Activated T-helper 1 cell treated with anti-CD3 and anti-CD28 coated beads, Interleukin-12 subunit alpha, Interleukin-12 subunit beta, Interleukin-2, Interleukin-4 antibody, amounts not matched to agents 30 ng/mL and 10 ng/mL and 1 ng/mL, durations not matched to agents 14 hours and 24 hours and 36 hours (primary cell): ENCODE measurements at places on chromosomes 3 and 15. TPM values are rescaled to one million over a fixed set of nuclear protein-coding genes. Genes with fewer than 3 reads are reported as not detected.

Gene RBSN
- total RNA-seq = 11.7 and 12.5 TPM in 2 replicates

Gene SLITRK3
- total RNA-seq = not detected in 2 replicates

Gene CPA3
- total RNA-seq = not detected in 2 replicates

Gene EOMES
- total RNA-seq = 29.6 and 30.7 TPM in 2 replicates

Gene CASR
- not detected in 2 replicates for total RNA-seq

Gene CSPG5
- 1.4 and 1.7 TPM in 2 replicates for total RNA-seq

Gene HRG
- not detected in 2 replicates for total RNA-seq

Gene GRK7
- total RNA-seq = not detected in 2 replicates

Gene SERPINI2
- total RNA-seq = not detected in 2 replicates

Gene SHC4
- 25.7 and 26.4 TPM in 2 replicates for total RNA-seq

Gene LRRIQ4
- total RNA-seq = 0.10 and 0.12 TPM in 2 replicates

Gene THPO
- total RNA-seq = not detected in 2 replicates

Gene RBP2
- not detected in 2 replicates for total RNA-seq

Gene CAMP
- total RNA-seq = not detected in 2 replicates

- DNase-seq = no peak
Observed at GRCh38 chr15:49200347-49200746, 30.3 kb downstream of the GALK2 start.

DNA sequence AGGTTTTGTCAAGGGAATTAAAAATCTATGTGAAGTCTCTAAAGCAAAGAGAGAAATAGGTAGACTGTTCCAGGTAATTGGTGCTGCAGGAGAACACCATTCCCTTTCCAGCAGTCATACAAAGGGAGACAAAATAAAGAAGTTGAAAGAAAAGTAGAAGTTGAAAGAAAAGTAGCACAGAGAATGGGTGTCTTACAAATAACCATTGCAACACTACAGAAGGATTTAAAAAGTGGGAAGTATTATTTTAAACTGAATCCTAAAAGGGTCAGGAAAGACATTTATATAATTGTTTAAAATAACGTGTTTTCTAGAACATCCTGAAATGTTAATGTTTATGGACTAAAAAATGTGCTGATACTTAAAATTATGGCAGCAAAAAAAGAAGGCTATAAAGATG lies 223.8 kb downstream of the RSRC1 start:
- DNase-seq = no peak

GRCh38 chr3:2485027-2485375 lies 386.3 kb downstream of the CNTN4 start:
- DNase-seq = no peak

- DNase-seq = no peak
Observed at GRCh38 chr3:47010111-47010712, 30.7 kb downstream of the NBEAL2 start.

DNA sequence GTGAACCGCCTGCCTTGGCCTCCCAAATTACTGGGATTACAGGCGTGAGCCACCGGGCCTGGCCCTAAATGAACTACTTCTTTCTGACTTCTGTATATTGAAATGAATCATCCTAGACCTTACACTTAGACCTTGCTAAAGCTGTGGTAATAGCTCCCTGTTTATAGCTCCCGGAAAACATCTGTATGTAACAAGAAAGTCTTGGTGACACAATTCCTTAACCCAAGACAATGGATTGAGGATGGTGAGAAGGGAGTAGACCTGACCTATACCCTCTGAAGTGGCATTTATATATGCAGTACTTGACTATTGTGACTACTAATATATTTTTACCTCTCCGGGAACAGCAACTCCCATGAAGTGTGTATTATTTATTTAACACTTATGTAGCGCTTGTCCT lies 48.0 kb upstream of the TBL1XR1 start:
- no peak for DNase-seq

GRCh38 chr3:147472846-147473245 lies 63.7 kb downstream of the ZIC1 start:
- no peak for DNase-seq

- DNase-seq = peak; percentile 46
Observed at GRCh38 chr3:192850451-192850981, 67.1 kb downstream of the MB21D2 start.

DNA sequence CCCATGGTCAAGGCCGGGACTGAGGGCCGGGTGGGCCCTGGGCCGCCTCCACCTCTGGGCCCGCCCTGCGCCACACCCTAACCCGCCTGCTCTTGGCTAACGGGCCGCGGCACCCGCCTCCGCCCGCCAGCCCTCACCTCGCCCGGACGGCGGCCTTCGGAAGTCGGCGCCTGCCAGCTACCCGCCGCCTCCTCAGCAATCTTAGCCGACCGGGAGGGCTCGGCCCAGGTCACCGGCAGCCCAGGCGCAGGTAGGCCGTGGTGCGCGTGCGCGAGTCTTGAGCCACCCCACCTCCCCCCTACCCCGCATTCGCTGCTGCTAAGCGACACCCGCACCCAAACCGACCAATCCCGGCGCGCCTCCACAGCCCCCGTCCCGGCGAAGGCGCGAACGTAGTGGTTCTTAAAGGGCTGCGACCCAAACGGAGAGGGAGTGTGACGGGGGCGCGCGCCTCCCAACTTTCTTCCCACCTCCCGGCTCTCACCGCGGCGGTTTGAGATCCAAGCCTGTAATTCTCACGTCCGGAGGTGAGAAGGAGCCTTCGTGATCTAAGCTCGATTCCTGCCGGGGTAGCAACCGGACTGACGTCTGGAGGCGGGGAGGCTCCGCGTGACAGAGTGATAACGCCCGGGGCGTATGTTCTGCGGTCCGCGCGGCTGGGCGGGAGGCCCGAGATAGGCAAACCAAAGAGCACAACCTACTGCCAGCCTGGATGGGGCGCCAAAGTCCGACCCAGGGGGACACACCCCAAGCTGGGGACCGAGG lies at the start of gene SEC22C:
SEC22C (minus strand) TSS at position 259 of the 765 bp plus-strand sequence. CDS start 12,921 bp downstream, outside the sequence.
- peak; percentile 93 for DNase-seq

DNA sequence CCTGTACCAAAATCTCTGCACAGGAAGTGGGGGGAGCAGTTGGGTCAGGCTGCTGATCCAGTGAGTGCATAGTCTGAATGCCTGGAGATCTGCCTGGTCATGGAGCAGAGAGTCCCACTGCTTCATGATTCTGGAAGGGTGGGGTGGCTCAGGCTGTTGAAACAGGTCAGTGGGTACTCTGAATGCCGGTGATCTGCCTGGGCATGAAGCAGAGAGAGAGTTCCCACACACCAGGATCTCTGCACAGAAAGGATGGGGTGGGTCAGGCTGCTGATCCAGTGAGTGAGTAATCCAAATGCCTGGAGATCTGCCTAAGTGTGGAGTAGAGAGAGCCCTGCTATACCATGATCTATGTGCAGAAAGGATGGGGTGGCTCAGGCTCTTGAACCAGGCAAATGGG lies 16.1 kb upstream of the GCSAM start:
- no peak for DNase-seq

GRCh38 chr15:36005542-36005941 lies 459.6 kb upstream of the DPH6 start:
- no peak for DNase-seq

DNA sequence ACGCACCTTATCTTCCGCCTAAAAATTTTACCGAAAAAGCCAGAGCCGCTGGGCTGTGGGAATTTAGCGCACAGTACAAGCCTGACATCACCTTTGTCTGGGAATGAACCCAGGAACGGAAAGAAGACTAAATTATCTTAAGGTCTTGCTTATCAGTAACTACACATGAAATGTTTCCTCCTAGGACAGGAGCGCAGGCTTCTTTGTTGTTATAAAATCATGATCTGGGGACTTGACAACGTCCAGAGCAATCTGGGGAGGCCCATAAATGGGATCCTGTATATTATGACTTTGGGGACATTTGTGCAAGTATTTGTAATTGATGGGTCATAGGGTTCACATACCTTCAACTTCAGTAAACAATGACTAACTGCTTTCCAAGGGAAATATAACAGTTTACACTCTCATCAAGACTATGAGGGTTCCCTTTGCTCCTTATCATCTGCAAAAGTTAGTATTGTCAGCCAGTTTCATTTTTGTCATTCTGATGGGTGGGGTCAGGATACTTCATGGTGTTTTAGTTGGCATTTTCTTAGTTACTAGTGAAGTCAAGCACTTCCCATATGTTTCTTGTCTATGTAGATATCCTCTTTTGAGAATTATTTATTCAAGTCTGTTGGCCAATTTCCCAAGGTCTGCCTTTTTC lies 213.9 kb upstream of the PFN2 start:
- no peak for DNase-seq

GRCh38 chr15:67066041-67066958 lies 898 bp downstream of the SMAD3 start:
- DNase-seq = no peak

DNA sequence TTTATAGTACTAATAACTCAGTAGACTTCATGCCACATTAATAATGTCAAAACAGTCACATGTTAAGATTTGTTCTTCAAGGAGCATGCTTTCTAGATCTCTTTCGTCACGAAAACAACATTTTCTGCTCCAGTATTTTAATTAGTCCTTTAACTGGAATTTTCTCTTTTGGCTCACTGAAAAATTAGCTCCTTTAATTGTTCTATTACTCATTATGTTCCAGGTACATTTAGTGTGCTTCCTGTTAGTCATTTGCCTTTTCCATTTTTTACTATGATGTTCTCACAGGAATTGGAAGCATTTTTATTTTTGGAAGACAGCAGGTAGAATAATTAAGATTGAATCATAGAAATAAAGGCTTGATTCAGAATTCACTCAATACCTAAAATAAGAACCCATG lies 111.2 kb downstream of the SLC9A9 start:
- no peak for DNase-seq

DNA sequence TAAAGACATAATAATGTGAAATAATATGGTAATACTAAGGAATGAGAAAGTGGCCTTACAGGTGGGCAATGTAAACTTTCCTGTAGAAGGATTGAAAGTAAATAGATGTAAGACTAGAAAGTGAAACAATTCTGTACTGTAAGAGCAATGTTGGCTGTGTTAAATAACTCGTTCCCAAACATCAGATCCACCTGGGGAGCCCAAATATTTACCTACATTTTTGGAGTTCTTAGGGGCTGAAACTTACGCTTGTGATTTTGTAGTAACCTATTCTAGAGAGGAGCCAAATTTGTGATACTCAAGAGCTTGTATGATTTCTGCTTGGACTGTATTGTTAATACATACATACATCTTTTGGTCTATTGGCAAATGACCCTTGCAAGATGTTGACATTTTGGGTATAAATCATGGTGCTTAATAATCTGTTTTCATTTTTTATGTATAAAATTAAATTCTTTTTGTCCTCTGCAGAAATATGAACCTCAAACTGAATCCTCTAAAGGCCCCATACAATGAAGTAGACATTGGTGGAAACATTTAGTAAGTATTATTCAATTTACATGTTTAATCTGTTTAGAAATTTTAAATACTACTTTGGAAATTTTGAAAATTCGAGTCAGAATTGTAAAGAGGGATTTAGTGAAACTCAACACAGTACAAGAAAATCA lies 8.5 kb upstream of the CHD2 start:
- DNase-seq = no peak

DNA sequence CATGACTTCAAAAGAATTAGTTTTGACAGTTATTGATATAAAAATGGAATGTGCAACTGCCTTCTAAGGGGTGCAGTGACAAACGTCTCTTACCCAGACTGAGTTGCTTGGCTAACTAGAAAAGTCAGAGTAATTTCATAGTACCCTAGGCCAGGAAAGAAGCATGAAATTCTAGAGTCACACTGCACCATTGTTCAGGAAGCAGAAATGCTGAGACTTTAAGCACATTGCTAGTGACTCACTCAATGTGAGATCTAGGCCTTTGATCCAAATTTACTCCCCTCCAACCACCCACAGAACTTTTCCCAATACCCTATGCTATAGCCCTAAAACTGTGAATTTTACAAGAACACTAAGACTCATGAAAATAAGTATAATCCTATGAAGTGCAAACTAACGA lies 110.8 kb downstream of the DUT start:
- no peak for DNase-seq

DNA sequence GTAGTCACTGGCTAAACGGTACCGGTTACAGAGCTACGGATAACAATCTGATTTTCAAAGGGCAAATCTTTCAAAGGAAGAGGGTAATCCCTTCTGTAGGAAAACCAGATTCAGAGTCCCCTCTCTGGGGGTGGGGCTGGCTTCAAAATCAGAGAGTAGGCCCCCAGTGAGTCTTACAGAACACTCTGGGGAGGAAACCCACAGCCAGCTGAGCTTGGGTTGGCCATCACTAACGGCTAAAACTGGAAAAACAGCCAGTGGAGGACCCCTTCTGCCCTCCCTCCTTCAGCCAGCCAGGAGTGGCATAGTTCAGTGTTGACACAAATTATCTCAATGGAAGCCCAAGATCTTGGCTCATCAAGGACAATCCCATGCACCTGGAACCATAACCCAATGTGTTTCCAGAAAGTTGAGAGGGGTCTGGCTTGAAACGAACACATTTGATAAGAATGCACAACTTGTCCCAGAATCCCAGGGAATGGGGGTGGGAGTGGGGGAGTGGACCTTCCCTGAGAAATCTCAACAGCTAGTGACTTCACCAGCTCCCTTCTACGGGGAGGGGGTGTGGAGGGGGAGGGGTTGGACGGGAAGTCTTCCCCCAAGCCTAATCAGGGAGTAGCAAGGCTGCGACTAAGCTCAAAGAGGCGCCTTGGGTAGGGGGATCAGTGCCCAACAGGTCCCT lies 1.0 kb downstream of the RASL12 start:
- no peak for DNase-seq

DNA sequence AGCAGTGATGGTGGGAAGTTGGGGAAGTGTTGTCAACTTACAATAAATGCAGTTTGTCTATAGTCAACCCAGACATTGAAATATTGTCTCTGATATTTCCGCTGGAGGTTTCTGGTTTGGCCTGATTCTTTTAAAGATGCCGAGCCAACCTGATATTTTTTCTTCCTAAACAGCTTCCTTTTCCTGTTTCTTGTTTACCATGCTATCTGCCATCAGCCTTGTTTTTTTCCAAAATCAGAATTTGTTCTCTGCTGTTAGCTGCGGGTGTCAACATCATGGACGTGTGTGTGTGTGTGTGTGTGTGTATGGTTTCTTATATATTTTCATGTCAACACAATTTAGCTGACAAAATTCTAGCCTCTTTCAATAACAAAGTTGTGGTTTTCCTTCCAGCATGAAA lies 41.2 kb upstream of the XCR1 start:
- DNase-seq = no peak

GRCh38 chr15:89383365-89384175 lies 48.9 kb upstream of the POLG start:
- DNase-seq = no peak
